ENCODE measurements at places on chromosomes 12 and 14.

DNA sequence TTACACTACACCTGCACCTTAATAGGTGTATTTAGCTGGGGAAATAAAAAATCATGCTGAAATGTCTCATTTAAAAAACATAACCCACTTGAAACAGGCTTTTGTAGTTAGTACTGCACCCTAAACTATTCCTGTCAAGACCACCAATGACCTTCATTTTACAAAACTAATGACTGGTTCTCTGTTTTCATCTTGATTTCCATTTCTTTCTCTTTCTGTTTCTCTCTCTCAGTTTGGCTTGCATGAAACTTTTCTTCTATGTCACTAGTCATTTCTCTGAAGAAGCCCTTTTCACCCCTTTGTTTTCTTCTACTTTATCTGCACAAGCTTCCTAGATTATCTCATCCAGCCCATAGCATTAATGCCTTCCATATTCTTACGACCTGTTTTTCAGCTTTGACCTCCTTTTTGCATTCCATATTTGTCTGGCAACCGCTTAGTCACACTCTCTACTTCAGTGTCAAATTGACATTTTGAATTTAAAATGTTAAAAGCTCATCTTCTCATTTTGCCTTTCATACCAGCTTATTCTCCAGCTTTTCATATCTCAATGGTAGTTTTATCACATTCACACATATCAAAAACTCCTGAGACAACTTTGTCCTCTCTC is 32.7 kb upstream of the KLRF1 start:
- DNase-seq = no peak

DNA sequence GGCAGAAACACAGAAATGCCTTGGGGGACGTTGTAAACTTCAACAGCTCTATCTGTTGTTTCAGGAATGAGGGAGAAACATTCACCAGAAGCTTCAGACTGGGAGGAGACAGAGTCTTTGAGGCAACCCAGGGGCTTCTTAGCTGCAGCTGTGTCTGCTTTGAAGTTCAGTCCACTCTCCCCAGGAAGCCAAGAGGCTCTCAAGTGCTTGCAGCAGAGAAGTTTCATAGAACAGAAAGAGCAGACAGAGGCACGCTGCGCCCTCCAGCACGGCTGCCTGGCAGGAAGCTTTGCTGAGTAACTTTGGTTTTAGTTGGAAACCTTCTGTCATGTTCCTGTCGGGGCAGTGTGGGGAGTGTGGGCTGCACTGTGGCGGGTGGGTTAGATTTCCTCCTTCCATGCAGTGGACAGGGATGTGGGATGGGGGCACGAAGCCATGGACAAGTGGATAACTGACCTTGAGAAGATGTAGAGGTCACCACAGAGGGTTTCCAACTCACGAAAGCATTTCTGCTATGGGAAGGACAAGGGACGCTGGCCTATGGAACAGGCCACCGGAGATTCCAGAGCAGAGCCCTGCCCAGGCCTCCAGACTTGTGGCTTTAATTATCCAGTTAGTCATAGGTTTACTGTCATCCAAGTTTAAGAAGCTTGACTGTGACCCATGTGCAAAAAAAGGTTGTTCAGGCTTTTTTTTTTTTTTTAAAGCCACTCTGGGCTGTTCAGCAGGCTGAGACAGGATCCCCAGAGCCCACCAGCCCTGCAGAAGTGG is 107.7 kb downstream of the ARF6 start:
- peak; percentile 39 for DNase-seq

DNA sequence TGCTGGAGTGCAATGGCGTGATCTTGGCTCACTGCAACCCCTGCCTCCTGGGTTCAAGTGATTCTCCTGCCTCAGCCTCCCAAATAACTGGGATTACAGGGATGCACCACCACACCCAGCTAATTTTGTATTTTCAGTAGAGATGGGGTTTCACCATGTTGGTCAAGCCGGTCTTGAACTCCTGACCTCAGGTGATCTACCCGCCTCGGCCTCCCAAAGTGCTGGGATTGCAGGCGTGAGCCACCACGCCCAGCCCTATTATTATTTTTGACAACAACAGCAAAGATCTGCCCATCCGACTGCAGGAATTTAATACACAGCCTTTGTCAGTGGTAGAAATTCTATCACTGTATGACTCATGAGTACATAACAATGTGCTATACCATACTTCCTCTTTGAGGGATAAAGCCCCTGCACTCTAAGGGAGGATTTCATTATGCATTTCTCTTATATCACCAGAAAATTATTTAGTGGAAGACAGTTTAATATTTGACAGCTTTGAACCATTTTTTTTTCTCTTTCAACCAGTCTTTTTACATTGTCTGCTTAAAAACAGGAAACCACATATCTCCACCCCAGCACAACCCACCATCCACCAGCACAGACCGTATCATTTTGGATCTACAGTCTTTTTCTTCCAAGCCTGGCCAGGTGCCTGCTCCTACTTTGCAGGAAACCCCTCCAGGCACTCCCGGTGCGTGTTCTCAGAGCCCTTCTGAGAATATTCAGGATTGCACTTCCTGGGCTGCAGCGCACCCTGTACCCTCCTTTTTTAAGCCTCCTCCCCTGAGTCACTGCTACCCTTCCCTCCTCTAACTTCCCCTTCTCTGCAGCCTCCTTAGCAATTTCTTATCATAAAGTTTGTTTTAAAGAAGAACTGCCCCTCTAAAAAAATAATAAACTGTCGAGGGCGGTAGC is 594 bp downstream of the ARHGDIB start:
- peak; percentile 34 for DNase-seq

- DNase-seq = no peak
Observed at GRCh38 chr14:28589792-28590191, 176.8 kb upstream of the FOXG1 start.

DNA sequence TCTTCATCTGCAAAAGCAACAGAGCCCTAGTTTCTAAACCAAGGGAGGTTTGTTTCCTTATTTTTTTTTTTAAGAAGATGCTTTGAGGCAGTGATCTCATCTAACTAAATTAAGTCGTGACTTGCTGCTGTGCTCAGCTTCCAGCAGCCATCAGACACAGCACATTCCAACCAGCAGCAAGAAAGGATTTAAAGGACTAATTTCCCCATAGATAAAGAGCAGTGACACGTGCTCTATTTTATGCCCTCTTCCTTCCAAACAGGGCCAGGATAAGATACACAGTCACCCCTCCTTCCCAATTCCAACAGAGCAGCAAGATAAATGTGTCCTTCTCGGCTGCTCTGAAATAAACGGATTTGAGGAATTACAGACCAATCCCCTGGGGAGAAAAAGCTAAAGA is 81.7 kb downstream of the PRKAB1 start:
- DNase-seq = no peak

Measured in activated T-helper 1 cell treated with anti-CD3 and anti-CD28 coated beads, Interleukin-2, amount 50 U/mL, for 16 hours (primary cell).